ENCODE measurements at places on chromosomes 4 and X. TPM values are rescaled to one million over a fixed set of nuclear protein-coding genes. Genes with fewer than 3 reads are reported as not detected.

- H3K27me3 ChIP-seq: no peaks in the 10 kb centered on the region
- peaks cover 10% of the 10 kb centered on the region for H3K36me3 ChIP-seq
- no peak overlapping the region for H3K4me3 ChIP-seq
- H3K27ac ChIP-seq: no peak overlapping the region
These were observed 22.1 kb downstream of the UVSSA start for GRCh38 chr4:1369091-1369450.

DDX53 gene
- not detected for polyA plus RNA-seq

IL15 gene
- polyA plus RNA-seq: not detected

DNA sequence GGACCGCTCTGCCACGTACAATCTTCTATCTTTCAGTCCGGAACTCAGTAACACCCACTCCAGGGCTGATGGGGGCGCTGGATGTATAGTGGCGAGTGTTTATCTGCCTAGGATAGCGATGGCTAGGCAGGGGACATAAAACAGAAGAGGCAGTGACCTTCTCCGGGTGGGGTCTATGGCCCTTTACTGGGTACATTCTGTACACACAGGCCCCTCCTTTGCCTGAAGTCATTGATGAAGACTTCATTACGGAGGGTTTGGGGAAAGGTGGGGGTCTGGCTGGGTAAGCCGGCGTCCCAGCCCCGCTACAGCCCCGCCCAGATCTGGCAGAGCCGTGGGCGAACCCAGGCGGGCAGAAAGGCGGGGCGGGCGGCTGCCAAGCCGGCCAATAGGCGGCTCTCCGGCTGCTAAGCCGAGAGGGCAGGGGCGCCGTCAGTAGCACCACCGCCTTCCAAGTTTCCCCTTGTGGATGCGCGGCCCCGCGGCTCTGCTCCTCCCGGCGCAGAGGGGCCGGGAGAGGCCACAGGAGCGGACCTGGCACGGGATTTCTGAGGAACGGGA is at the start of gene CHST7:
Gene CHST7 (plus strand): TSS at position 435 of the 561 bp plus-strand sequence. CDS start 167 bp downstream, outside the sequence.
- peaks cover 2% of the 10 kb centered on the region for H3K27me3 ChIP-seq
- peaks cover 35% of the 10 kb centered on the region for H3K4me1 ChIP-seq
- H3K4me3 ChIP-seq: peak within 1 kb of the TSS; percentile 85
- no peak within 1 kb of the TSS for H3K27ac ChIP-seq
- DNase-seq: peak; percentile 7
- no peaks in the 10 kb centered on the region for H3K36me3 ChIP-seq

- H3K27me3 ChIP-seq: no peaks in the 10 kb centered on the region
- no peak overlapping the region for H3K4me3 ChIP-seq
- H3K36me3 ChIP-seq: no peaks in the 10 kb centered on the region
- no peak overlapping the region for H3K27ac ChIP-seq
These were observed 100.0 kb upstream of the DIPK2B start for GRCh38 chrX:45300638-45301037.

DNA sequence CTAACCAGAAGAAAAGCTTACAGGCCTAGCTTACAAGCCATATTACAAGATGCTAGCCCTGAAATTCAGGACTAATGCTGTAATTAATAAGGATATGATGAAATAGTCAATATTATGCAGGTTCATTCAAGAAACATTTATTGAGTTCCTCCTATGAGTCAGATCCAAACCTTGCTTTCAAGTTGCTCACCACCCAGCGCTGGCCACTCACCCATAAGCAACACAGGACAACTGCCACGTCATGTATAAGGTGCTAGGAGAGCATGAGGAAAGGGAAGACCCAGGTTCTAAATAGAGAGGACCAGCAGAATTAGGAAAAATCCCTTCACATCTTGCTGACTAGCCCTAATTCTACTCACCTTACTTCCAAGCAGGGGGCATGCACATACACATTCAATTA is 23.3 kb downstream of the MAML3 start:
- peak overlapping the region; percentile 35 for H3K27ac ChIP-seq
- H3K27me3 ChIP-seq: no peaks in the 10 kb centered on the region
- peaks cover 22% of the 10 kb centered on the region for H3K4me1 ChIP-seq

DNA sequence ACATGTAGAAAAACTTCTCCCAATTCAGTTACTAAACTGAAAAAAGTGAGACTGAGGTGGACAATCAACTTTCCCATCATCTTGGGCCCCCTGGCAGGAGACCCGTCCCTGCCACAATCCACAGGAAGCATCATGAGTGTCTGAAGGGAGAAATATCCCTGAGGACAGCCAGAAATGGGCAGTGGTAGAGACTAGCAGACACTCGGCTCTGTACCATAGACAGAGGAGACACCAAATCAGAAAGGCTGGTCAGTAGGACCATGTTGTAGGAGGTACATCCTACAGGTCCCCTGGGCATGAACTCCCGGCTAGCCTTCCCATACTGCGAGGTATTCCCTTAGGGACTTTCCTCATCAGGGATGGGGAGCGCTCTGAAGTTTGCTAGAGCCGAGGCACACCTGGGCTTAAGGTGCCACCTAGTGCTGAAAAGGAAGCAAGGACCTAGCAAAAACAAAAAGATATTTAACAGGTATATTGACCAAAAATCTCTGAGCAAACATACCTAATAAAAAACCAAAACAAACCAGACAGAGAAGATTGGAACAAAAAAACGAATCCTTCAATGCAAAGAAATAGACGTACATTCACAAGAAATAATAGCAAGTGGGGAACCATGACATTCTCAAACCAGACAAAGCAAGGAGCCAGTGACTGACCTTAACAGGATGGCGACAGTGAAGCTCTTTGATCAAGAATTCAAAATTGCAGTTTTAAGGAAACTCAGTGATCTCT is 55.6 kb downstream of the HAUS3 start:
- H3K36me3 ChIP-seq: peaks cover 24% of the 10 kb centered on the region
- DNase-seq: no peak
- no peaks in the 10 kb centered on the region for H3K4me1 ChIP-seq

SMC1A gene
- 65.3 TPM for polyA plus RNA-seq

DNA sequence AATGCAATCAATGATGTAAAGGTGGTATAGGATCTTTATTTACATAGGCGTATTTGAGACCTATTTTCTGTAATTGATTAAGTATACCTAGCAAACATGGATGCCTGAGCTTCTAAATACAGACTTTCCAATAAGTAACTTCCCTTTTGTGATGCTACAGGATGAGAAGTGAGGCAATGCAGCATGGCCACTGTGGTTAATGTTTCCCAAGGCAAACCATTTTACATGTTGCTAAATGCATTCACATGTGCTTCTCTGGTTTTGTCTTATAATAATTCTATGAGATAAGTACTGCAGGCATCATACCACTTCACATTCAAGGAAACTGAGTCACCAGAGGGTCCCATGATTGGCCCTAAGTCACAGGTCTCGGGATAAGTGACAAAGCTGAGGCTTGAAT is 35.7 kb upstream of the NKX3-2 start:
- H3K27ac ChIP-seq: no peak overlapping the region
- no peaks in the 10 kb centered on the region for H3K4me1 ChIP-seq
- H3K36me3 ChIP-seq: peaks cover 31% of the 10 kb centered on the region
- H3K4me3 ChIP-seq: no peak overlapping the region

TMEM31 gene
- polyA plus RNA-seq: not detected

GRCh38 chrX:12824944-12825343 is 33.7 kb downstream of the PRPS2 start:
- no peaks in the 10 kb centered on the region for H3K4me1 ChIP-seq
- no peak for DNase-seq
- H3K27ac ChIP-seq: no peak overlapping the region
- peaks cover 6% of the 10 kb centered on the region for H3K36me3 ChIP-seq

- H3K4me1 ChIP-seq: no peaks in the 10 kb centered on the region
- no peak overlapping the region for H3K27ac ChIP-seq
- no peak overlapping the region for H3K4me3 ChIP-seq
- no peaks in the 10 kb centered on the region for H3K27me3 ChIP-seq
- H3K36me3 ChIP-seq: no peaks in the 10 kb centered on the region
These were observed 105.8 kb upstream of the MAGEB18 start for GRCh38 chrX:26032111-26032912.

DNA sequence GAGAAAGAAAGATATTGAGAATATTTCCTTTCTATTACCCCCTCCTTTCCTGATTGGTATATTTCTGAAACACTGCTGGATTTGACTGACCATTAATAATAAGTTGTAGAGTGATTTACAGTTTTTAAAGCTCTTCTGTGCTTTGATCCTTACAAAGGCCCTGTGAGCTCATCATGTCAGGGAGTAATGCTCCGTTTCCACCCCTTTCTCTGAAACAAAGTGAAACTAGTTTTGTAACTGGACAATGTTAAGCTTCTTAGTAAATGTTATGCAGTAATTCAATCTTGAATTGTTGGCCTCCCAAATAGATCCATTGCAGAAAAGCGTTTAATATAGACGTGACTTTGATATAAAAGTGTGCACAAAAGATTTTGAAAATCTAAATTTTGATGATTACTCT is 190.1 kb upstream of the GNPDA2 start:
- peaks cover 5% of the 10 kb centered on the region for H3K4me1 ChIP-seq
- H3K36me3 ChIP-seq: no peaks in the 10 kb centered on the region
- DNase-seq: no peak

- no peak overlapping the region for H3K27ac ChIP-seq
- no peaks in the 10 kb centered on the region for H3K27me3 ChIP-seq
- H3K4me1 ChIP-seq: no peaks in the 10 kb centered on the region
- no peak for DNase-seq
- no peak overlapping the region for H3K4me3 ChIP-seq
These were observed 30.8 kb downstream of the DIAPH2 start for GRCh38 chrX:96715481-96715880.

- no peak for DNase-seq
- no peak overlapping the region for H3K27ac ChIP-seq
- H3K4me3 ChIP-seq: no peak overlapping the region
- H3K36me3 ChIP-seq: no peaks in the 10 kb centered on the region
These were observed 495.2 kb downstream of the PDGFC start for GRCh38 chr4:156476359-156476758.

COL4A6 gene
- not detected for polyA plus RNA-seq

FAM9C gene
- not detected for polyA plus RNA-seq

STPG2 gene
- 0.10 TPM for polyA plus RNA-seq

IL2 gene
- not detected for polyA plus RNA-seq

DNA sequence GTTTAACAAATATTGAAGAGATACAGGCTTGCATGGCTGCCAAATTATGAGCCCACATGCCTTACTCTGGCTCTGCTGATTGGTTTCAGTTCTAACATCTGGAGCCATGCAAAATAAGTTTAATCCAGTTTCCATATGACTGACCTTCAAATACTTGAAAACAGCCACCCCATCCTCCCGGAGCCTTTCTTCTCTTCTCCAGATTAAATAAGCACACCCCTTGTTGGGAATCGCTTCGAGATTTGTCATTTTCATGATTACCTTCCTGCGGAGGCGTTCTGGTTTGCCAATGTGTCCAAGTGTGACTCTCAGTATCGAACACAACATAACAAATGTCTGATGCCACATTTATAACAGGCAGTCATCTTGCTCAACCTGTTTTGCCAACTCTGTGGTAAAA is 101.6 kb upstream of the JADE1 start:
- H3K27ac ChIP-seq: peak overlapping the region; percentile 80
- H3K4me3 ChIP-seq: no peak overlapping the region

DNA sequence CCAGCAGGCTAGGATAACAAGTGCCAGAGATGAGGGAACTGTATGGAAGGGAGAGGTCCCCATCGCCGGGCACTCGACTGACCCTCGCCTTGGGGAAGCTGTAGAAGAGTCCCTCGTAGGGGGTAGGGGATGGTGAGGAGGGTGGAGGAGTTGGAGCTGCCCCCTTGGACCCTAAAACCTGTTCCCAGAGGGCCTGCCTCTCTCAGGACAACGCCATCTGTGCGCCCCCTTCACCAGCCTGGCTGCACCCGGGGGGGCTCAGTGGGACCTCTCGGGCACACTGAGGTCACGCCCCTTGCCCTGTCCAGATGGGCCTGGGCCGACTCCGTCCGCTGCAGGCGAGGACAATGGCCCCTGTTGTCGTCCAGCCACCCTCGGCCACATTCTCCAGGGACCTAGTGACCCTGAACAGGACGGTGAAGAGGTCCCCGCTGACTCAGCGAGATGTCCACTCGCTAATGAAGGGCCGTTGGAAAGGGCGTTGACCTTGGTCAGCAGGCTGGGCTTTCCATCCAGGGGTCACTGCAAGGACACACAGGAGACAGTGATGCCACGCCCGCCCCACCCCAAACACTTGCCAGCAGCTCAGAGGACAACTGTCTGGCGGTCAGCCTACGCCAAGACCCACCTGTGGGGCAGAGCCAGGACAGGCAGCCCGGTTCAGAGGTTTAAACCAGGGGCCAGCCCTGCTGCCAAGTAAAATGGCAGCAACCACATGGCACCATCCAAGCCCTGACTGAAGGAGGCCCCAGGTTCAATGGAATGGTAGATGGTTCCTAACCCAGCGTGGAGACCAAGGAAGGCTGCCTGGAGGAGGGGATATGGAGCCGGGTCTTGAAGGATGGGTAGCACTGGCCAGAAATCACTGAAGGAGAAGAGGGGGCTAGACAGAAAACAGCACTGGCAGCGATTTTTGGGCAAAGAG is 51.2 kb downstream of the HMX1 start:
- H3K4me1 ChIP-seq: no peaks in the 10 kb centered on the region
- no peak overlapping the region for H3K4me3 ChIP-seq
- no peak for DNase-seq
- H3K27me3 ChIP-seq: peaks cover 17% of the 10 kb centered on the region
- H3K27ac ChIP-seq: no peak overlapping the region

DNA sequence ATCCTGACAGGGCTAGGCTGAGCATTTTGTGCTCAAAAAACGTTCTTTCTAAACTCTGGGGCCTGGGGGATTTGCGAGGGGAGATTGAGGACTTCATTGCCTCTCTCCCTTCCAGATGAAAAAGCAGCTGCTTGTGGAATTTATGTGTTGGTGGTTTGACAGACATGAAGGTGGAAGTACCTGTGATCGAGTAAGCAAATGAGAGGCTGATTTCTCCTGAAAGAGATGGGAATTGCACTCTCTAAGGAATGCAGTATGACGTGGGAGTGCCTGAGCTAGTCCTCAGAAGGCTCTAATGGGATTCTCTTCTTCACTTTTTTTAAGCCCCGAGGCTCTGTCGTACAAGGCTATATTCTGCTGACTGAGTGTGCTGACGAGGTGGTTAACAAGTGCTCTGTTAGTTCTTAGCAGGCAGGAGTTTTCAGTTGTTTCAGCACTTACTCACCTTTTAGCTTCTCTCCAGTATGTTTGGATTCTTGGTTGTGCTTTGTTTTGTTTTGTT is 426.8 kb upstream of the CNKSR2 start:
- DNase-seq: no peak
- H3K36me3 ChIP-seq: no peaks in the 10 kb centered on the region
- H3K27ac ChIP-seq: no peak overlapping the region
- peaks cover 3% of the 10 kb centered on the region for H3K27me3 ChIP-seq
- H3K4me3 ChIP-seq: no peak overlapping the region
- H3K4me1 ChIP-seq: no peaks in the 10 kb centered on the region

DNA sequence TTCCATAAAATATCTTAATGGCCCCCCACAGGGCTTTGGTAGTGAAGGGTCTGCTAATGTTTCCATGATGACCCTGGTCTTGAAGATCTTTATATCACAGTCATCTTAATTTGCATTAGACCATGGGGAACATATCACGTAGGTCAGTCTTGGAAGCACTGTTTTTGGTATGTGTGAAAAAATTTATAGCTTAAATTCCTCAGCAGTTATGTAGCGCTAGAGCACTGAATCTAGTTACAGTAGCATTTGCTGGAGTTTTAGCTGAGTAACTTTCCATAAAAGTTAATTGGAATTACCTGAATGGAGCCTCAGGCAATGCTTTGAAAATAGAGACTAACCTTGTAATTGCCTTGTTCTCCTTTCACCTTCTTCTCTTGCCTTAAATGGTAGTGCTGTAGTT is 648.8 kb downstream of the IQCM start:
- H3K36me3 ChIP-seq: no peaks in the 10 kb centered on the region
- no peak overlapping the region for H3K27ac ChIP-seq
- DNase-seq: no peak
- H3K27me3 ChIP-seq: peaks cover 5% of the 10 kb centered on the region

GRCh38 chr4:1521821-1522361 is 115.6 kb upstream of the NKX1-1 start:
- no peak overlapping the region for H3K27ac ChIP-seq
- no peak for DNase-seq
- peaks cover 5% of the 10 kb centered on the region for H3K4me1 ChIP-seq
- H3K27me3 ChIP-seq: peaks cover 53% of the 10 kb centered on the region
